Stimulated activated CD4-positive, alpha-beta T cell treated with anti-CD3 and anti-CD28 coated beads, Interleukin-15, amount 100 ng/mL, for 1 hour (primary cell): ENCODE measurements at places on chromosomes 3 and 15.

DNA sequence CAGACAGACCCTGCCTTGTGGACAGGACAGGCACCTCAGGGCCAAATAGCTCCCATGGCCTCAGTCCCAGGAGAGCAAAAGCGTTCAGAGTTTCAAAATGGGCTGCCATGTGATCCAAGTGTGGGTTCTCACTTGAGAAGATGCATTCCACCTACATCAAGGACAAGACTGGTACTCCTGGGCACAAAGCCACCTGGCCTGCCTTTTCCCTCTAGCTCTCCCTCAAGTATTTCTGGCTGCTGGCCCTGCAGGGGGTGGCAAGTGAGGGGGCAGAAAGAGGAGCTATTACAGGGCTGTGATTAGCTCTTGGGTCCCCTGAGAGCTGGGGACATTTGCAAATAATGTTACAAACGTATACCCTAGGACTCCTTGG lies 6.5 kb upstream of the COL7A1 start:
- no peak for DNase-seq

DNA sequence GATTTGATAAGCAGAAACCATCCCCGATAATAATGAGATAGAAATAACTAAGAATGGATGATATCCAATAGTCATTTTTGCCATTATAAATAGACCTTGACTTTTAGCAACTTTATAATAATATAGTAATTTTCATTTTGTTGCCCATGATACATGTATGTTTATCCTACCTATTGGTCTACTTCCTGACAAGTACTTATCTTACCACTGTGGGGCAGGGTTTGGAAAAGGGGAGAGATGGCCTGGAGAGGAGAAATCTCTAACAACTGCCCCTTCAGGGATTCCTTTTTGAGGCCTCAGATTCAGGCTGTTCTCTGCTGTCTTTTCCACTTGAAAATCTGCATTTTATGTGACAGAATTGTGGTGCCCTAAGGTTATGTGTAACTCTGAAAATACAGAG lies 42.2 kb downstream of the FAM98B start:
- DNase-seq, result no peak

DNA sequence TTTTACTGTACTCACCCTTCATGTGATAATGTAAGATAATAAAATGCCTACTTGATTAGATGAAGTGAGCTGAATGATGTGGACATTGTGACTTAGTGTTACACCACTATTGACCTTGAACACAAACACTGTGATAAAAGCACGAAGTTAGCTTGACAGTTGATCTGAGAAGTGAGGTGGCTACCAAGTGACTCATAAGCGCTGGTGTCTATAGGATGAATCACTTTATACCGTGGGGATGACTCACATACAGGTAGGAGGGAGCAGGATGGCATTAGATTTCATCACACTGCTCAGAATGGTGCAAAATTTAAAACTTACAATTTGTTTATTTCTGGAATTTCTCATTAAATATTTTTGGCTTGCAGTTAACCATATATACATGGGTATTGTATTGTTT lies 174.7 kb upstream of the CNTN3 start:
- DNase-seq, result no peak

GRCh38 chr15:96972201-96972600 lies 641.7 kb downstream of the NR2F2 start:
- no peak for DNase-seq

DNA sequence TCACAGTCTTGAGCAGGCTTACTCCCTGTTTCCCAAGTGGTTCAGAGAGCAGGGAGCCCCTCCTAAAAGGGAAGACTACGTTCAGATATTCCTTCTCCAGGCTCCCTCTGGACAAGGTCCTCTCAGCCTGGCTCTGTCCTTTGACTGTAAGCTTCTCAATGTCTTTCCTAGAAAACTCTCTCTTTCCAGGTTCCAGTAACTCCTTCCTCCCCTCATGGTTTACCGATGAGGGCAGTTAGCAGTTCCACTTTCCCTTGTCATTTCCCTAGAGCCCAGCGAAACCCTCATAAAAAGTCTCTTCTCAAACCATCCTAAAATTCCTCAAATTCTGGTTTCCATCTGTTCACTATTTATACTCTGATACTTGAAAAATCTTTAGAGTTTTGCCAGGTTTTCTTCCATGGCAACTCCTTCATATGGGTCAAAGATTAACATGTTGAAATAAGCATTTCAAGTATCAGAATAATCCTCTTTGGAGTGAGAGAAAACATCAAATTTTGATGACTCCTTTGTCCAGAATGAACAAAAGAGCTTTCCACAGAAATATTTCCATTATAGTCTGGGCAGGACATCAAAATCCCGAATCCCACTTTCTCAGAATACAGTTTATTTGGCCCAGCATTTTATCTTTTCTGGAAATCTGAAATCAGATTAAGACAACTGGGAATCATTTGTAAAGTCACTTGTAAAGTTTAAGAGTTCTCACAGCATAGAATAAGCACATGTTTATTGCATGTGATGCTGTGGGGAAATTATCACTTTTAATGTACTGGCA lies 599.4 kb downstream of the UNC13C start:
- DNase-seq, result no peak

DNA sequence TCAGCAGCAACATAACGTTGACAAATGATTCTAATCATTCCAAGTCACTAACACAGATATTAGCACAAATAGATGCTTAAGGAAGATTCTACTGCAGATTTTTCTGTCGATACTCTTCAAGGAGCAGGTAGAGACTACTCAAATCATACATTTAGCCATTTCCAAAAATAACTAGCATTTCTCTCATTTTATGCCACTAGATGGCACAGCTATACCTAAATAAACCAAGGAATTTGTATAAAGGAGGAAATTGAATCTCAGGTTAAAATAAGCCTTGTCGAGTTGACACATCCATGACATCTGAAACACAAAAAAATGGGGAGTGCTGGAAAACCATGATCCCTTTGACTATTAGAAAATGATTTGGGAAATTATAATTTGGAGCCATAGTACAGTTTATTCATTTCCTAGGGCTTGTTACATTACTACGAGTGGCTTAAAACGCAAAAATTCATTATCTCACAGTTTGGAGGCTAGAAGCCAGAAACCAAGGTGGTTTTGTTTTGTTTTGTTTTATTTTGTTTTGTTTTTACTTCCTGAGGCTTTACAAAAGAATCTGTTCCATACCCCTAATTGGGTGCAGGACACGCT lies 59.5 kb upstream of the STRIT1 start:
- DNase-seq, result no peak

GRCh38 chr3:71570546-71570945 lies 13.0 kb downstream of the FOXP1 start:
- DNase-seq, result no peak

DNA sequence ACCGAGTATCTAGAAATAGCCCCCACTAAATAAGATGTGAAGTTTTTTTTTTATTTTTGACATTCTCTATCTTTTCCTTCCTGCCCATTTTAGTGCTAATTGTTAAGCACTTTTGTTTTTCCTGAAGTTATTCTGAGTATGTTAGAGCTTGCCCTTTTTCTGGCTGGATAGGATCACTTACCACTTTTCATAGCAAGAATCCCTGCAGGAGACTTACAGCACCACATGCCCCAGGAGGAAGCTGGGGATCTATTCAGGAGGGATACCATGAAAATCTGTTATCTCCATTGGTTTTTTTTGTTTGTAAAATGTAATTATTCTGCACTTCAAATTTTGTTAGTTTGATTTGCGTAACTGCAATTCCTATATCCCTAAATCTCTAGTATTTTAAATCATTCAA lies 968.4 kb downstream of the ZPLD1 start:
- DNase-seq, result no peak

- DNase-seq, result no peak
Measured at GRCh38 chr15:29058903-29059539, 173.2 kb downstream of the APBA2 start.
